ENCODE measurements at places on chromosomes 13 and 19. TPM values are rescaled to one million over a fixed set of nuclear protein-coding genes. Genes with fewer than 3 reads are reported as not detected.

DNA sequence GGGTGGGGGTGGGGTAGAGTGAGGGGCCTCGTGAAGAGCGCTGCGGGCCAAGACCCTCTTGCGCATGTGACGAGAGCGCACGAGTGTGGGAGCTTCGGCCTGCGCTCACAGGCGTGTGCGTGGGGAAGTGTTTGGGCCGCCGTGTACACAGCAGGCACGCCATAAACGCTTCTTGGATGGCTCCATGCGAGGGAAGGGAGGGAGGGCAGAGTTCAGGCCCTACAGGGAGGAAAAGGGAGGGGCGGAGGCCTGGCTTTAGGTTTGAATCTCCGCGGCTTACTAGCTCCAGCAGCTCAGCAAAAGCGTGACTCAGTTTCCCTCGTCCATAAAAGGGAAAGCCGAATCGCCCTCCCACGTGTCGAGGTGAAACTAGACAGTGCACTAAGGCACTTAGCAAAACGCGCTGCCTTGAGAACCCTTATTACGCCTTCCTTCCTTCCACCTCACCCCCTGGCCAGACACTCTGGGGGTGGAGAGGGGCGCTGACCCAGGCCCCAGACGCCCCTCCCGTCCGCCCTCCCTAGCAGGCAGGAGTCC lies 12.5 kb downstream of the GADD45B start:
- DNase-seq, result no peak

- DNase-seq, result no peak
Measured at GRCh38 chr13:110942248-110942981, 27.5 kb upstream of the ANKRD10 start.

- no peak for DNase-seq
Measured at GRCh38 chr13:37113534-37113933, 8.1 kb upstream of the CSNK1A1L start.

DNA sequence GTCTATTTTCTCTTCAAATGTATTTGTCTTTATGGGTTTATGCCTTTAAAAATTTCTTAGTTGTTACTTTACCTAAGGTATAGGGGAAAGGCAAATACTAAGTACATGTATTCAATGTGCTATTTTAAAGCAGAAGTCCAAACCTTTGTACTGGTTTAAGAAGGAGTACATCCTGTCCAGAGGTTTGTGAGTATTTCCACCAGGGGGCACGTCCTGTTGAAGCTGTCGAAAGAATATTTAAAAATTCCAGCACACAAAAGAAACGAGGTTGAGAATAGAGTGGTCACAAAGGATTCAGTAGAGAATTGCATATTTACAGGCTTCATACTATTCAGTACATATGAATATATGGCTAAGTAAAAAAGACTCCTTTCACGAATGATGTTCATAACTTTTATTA lies 59.8 kb downstream of the URI1 start:
- no peak for DNase-seq

DNA sequence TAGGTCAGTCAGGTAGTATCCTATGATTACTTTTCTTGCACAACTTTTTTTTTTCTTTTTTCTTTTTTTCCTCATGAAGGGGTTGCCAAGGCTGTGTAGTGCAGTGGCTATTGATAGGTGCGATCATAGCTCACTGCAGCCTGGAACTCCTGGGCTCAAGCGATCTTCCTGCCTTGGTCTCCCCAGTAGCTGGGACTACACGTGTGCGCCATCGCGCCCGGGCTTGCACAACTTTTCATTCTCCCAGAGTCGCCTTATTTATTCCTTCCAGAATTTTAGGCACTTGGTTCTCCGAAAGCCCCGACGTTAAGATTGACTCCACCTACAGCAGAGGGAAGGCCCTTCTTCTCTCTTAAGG lies 867 bp upstream of the ZNF613 start:
- DNase-seq, result no peak

- DNase-seq, result peak; percentile 92
Measured at GRCh38 chr13:110138010-110138699, 168.8 kb downstream of the COL4A1 start.

DNA sequence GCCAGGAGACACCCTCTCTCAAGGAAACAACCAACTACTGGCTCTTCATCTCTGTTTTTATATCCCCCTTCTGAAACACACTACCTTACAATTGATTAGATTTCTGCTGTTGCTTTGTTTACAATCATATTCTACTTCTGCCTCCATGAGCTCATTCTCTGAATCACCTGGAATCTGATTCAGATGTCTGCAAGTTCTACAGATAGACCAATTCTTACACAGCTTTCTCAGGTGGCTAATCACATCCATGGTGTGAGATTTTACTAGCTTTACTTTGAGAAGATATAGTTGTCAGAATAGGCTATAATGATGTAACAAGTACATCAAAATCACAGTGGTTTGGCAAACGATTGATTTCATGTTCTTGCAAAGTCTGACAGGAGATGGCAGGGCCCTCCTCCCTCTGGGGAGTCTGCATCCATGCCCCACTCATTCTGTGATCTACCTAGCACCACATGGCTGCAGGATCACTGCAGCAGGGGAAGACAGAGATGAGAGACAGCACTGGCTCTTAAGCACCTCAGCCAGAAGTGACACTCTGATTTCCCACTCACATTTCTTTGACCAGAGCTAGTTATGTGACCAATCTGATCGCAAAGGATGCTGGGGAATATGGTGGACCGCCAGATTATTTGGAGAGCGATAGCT lies 243.7 kb downstream of the FOXO1 start:
- DNase-seq, result no peak

- no peak for DNase-seq
Measured at GRCh38 chr19:1856345-1856697, 7.1 kb downstream of the KLF16 start.

- DNase-seq, result no peak
Measured at GRCh38 chr19:56966225-56966696, 125.7 kb upstream of the PEG3 start.

DNA sequence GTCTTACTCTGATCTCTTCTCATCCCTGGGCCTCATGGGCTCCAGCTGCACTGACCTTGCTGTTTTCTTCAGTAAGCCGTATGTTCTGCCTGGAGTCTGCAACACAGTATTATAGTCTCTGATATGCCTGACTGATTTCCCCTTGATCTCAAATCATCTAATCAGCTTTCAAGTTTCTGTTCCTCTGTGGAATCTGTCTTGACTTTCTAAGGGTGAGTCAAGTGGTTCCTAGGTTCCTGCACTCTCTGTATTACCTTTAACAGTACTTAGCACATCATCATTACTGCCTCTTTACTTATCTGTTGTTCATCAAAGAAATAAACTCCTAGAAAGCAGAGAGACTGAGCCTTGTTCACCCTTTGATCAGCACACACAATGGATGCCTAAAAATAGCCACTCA lies 350.7 kb downstream of the LMO7 start:
- DNase-seq, result no peak

EPSTI1 gene
- total RNA-seq, result 8.3 TPM

LYPD3 gene
- total RNA-seq, result 0.60 TPM

All from posterior vena cava (tissue), 2 donors.